Fibroblast of pulmonary artery (primary cell): ENCODE measurements at places on chromosomes 7 and 10.

- DNase-seq: peak; percentile 32
These were observed 64.4 kb upstream of the RSBN1L start for GRCh38 chr7:77631820-77632219.

DNA sequence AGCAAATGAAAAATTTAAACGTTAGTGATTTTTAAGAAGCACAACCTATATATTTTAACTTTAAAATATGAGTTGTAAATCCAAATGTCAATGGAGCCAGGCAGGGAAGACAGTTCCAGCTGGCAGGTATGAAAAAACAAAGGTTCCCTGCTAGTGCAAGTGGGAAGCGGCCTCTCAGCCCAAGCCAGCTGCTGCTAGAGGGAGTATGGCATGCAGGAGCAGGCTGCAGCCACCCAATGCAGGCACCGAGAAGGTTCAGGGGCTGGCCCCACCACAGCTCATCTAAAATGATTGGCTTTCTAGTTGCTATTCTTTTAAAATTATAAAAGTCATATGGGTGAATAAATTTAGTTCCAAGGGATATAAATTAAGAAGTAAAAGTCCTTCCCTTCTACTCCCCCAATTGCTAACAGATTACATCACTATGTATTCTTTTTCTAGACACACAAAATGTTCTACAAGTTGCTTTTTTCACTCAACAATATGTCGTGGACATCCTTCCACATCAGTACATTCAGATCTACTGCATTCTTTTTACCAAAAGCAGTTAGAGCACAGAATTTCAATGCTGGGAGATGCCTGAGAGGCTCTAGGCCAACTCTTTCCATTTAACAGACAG, 69.3 kb downstream of the SGMS1 start:
- no peak for DNase-seq

DNA sequence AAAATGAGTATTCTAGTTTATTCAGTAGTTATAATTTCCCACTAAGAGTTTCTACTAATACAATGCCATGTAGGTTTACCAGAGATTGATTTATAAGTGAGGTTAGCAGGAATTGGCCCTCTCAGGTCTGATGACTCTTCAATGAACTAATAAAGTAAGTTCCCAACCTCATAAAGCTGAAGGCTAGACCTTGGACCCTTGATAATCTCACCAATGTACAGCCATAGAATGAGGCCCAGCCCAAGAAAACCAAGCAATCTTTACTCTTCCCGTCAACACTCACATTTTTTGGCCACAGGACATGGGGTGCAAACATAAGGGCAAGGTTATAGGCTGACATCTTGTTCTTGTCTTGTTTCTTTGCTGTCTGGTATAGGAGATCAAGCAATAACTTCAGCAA, 33.3 kb downstream of the ARHGAP19 start:
- DNase-seq: no peak

GRCh38 chr7:30436046-30436445, 42.5 kb downstream of the NOD1 start:
- DNase-seq: no peak

DNA sequence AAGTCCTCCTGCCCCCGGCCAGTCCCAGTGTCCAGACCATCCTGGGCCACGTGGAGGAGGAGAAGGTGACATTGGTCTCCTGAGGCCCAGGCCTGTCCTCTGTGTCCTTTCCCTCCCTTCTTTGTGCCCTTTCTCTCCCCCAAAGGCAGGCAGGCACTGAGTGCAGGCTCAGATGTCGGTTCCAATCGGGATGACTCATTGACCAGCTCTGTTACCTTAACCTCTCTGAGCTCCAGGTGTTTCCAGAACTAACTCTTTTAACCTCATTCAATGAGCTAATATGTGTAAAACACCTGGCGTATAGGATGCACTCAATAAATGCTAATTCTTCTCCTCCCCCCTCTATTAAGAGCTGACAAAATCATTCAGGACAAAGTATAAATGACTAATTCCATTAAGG, 25.7 kb downstream of the MACROH2A2 start:
- no peak for DNase-seq

DNA sequence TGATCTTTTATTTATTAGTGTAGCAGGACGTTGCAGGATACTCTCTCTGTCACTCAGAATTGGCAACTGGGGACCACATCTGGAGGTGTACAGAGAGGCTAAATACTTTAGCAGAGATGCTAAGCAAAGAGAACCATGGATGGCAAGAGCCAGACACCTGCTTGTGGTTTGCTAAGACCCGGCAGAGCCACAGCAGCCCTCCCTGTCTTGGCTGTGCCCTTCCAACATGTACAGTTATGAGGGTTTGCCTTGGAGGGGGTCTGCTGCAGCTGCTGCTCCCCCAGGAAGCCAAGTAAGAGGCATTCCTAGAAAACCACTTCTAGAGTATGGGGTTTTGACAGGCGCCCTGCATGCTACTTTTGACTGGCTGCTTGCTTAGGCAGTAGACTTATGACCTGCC, 5.1 kb downstream of the NPVF start:
- DNase-seq: no peak

DNA sequence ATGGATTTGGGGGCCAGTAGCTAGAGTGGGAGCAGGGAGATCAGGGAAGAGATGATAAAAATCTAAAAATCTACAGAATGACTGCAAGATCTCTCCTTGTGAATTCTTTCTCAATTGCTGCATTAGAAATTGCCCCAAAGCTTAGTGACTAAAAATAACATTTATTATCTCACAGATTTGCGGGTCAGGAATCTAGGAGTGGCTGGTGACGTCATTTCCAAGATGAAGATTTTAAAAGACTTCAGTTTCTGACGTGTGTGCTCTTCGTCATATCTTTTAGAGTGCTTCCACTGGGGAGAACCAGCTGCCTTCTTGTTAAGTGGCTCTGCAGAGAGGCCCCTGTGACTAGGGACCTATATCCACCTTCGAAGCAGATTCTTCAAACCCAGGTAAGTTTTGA, 112.6 kb downstream of the DGKI start:
- DNase-seq: peak; percentile 25

GRCh38 chr10:64699244-64699643, 1178.0 kb downstream of the REEP3 start:
- no peak for DNase-seq

DNA sequence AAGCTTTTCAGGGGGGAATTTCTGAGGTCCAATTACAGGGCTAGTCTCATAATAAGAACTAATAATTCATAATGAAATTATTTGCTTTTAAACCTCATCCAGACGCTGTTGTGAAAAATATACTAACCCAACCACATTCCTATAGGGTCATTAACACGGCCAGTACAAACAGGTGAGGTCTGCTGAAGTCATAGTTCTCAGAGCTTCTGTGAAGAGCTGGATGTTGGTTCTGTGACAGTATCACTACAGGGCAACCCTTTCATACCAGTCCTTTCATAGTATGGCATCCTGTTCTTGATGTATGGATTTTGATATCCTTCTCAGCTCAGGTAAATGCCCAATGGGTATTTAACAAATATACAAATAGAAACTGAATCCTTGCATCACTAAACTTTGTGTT, 62.3 kb upstream of the FAM133B start:
- no peak for DNase-seq

- no peak for DNase-seq
These were observed 218.8 kb downstream of the EBF3 start for GRCh38 chr10:129745186-129745750.

GRCh38 chr10:100569687-100570481, 34.1 kb downstream of the HIF1AN start:
- no peak for DNase-seq

DNA sequence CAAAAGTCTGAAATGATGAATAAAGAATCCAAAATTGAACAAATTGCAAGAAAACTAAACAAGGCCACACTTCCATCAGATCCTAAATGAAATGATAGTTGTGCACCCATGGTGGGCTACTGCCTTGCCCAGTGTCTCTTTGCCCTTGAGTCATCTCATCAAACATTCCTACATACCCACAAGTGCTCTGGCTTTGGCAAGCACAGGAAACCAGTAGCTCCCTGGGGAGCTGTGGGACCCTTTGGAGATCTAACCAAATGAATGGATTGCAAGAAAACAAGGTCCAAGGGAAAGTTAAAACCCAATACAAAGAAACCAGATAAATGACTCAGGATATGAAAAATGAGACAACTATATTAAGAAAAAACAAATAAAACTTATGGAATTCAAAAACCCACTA, 129.8 kb upstream of the TMEM229A start:
- DNase-seq: peak; percentile 12

DNA sequence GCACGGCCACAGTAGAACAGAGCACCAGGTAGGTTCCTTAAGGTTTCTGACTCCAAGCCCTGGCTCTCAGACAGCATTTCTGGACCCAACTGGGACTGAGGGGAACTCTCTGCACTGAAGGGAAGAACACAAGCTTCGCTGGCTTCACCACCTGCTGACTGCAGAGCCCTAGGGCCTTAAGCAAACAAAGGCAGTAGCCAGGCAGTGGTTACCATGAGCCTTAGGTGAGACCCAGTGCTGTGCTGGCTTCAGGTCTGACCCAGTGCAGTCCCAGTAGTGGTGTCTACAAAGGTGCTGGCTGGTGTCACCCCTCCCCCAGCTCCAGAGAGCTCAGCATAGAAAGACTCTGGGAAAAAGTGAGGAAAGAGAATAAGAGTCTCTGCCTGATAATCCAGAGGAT, 59.5 kb downstream of the SIRT1 start:
- no peak for DNase-seq

DNA sequence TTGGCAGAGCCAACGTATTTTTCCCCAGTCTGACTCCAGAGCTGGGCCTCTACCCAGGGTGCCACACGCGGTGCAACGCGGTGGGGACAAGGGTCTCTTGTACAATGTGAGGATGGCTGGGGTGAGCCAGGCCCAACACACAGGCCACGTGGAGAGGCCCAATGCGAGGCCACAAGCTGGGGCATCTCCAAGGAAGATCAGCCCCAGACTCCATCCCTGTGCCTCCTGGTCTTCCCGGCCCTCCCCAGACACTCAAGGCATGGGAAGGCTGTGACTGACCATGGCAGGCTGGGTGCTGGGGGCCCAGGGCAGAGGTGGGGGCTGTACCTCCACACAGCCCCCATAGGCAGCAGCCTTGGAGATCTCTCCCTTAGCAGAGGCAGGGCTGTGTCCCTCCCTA, 135.3 kb upstream of the FAM20C start:
- no peak for DNase-seq

DNA sequence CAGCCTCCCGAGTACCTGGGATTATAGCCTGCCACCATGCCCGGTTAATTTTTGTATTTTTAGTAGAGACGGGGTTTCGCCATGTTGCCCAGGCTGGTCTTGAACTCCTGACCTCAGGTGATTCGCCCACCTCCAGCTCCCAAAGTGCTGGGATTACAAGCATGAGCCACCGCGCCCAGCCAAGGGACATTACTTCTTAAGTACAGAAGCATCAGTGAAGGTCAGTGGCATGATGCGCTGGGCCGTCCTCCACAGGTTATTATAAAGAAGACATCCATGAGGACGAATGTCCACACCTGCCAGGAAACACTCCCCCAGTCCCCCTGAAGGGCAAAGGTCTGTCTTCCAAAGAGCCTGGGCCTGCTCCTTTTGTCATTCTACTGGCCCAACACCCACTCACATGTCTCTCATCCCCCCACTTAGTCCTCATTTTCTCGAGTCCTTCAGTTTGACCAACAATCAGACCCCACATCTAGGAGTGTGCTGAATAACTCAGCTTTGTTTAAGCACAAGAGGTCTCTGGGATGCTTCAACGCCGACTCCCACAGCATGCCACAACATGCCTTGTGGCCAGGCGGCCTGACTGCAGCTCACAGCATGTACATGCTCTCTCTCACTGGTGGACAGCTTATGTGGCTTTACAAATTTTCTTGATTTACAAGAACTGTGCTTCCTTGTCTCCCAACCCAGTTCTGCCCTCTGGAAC, 73.0 kb downstream of the CTBP2 start:
- DNase-seq: no peak

- no peak for DNase-seq
These were observed 49.4 kb upstream of the ARL4A start for GRCh38 chr7:12637819-12638592.

DNA sequence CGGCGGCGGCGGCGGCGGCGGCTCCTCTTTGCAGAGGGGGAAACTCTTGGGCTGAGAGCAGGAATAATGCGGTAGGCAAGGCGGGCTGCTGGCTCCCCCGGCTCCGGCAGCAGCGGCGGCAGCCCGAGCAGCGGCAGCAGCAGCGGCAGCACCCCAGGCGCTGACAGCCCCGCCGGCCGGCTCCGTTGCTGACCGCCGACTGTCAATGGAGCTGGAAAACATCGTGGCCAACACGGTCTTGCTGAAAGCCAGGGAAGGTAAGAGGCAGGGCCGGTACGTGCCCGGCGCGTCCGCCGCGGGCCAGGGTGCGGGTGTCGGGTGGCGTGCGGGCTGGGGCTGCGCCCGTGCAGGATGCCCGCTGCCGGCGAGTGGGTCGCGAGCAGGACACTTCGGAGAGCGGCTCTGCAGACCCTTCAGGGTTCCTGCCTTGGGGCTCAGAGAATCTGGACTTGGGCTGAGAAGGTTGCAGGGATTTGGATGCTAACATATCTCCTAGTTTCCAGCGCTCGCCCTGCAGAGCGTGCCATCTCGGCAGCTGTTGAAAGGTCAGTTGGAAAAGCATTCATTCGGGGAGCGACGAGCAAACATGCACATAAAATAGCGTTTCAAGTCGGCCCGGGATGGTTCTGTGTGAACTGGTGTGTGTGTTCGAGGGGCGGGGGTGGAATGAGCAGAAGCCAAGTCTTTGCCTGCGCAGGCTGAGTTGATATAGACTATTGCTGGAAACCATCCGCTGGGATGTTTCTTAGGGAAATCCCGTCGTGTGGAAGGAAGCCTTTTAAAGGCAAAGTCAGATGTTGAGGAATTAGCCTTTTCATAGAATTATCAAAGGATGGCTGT, 562 bp downstream of the GRK5 start:
- peak; percentile 73 for DNase-seq

GRCh38 chr10:30365278-30365677, 16.2 kb upstream of the MTPAP start:
- DNase-seq: no peak

DNA sequence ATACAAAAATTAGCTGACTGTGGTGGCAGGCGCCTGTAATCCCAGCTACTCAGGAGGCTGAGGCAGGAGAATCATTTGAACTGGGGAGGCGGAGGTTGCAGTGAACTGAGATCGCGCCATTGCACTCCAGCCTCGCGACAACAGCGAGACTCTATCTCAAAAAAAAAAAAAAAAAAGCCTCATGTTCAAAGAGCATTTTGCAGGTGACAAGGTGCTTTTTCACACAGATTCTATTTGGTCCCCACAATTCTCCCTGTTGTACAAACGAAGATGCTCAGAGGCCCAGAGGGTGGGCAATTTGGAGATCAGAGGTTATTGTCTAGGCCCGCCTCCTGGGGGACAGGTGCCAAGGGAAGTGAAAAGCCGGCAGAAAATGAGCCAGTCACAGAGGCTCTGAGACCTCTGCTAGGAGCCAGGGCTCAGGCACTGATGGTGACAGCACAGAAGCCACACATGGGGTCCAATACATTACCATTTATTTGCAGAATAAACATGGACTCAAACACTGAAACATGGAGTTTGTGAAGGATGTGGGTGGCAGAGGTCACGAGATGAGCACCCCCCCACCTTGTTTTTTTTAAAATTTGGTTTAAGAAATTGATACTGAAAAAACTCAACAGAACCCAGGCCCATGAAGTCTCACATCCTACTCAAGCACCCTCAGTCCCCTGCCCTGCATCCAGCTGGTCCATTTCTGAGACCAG, 882 bp upstream of the GAL3ST4 start:
- no peak for DNase-seq

GRCh38 chr7:27168265-27168947, 3.1 kb upstream of the HOXA9 start:
- DNase-seq: no peak
